Activated CD4-positive, alpha-beta T cell treated with anti-CD3 and anti-CD28 coated beads for 36 hours (primary cell): ENCODE measurements at places on chromosomes 7 and 10. TPM values are rescaled to one million over a fixed set of nuclear protein-coding genes. Genes with fewer than 3 reads are reported as not detected.

DNA sequence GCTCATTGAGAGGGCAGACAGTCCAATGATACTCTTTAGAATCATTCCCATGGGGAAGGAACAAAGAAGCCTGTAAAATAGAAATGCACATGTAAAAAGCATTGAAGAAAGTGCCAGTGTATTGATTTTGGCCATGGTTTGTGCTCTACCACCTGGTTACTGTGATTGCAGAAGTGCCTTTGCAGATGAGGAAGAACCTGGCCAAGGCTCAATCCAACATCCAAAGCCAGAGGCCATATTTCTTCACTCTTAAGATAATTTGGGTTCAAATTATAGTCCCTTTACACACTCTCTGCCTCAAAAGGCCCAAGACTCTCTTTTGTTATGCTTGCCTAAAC is 122.1 kb downstream of the EGFR start:
- H3K27me3 ChIP-seq, result peaks cover 34% of the 10 kb centered on the region
- DNase-seq, result no peak
- H3K4me3 ChIP-seq, result no peak overlapping the region

The KCNH2 gene
- total RNA-seq, result 0.48 TPM

DNA sequence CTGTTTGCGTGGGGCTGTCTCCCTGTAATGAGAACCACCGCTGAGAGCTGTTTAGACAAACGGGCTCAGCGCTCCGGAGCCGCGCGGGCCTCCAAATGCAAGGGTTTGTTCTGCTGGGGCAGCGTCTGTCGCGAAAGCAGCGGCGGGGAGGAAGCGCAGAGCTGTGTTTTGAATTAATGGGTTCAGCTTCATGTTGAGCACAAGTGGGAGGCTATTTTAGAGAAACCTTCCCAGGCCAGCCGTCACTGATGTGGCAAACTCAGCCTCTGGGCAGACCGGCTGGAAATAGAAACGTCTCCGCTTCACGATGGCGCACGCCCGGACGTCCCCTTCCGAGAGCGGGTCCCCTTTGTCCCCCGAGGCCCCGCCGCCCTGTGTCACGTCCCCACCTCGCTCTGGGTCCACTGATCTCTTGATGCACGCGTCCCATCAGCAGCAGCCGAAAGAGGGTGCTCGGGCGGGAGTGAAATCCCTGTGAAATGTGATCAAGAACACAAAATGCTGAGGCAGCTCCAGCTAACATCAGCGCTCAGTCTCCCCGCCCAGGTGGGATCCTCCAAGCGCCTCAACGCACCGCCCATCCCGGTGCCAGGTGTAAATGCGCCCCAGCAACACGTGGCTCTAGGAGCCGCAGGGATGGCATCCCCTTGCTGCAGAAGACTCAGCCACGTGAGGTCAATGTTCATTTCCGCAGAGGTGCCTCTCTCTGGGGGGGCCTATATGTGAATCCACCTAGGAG is 44.9 kb downstream of the BAMBI start:
- peak; percentile 28 for DNase-seq
- H3K4me1 ChIP-seq, result no peaks in the 10 kb centered on the region
- H3K27ac ChIP-seq, result no peak overlapping the region
- no peaks in the 10 kb centered on the region for H3K36me3 ChIP-seq
- H3K4me3 ChIP-seq, result peak overlapping the region; percentile 30

- peaks cover 70% of the 10 kb centered on the region for H3K4me1 ChIP-seq
- H3K36me3 ChIP-seq, result peaks cover 4% of the 10 kb centered on the region
These were observed 20.1 kb downstream of the OSBPL3 start for GRCh38 chr7:24959735-24960485.

DNA sequence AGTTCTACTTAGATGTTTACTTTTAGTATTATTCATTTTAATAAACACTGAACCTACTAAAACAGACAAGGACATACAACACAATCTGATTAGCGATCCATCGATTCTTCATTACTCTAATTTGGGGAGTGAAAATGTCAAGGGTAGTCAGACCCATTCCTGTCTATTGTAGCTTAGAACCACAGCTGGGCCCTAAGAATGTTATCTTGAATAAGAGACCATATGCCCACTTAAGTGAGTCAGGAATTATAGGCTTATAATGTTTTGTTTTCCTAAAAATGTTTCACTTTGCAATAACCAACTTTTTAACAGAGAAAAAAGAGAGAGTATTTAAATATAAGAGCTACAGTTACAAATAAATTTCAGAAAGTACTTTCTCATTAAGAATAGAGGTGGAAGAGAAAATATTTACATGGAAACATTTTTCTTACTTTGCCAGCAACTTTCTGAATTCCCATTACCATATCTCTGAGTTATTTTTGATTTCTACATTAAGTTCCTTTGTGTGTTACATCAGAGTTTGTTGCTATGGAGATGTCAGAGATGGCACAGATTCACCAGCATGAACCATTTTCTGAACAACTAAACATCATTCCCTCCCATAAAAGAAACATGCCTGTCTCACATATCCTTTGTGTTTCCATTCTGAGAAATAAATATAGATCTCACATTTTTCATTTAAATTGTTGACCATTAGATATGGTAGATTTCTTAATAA is 75.4 kb upstream of the SLC13A1 start:
- no peak overlapping the region for H3K27ac ChIP-seq
- DNase-seq, result no peak
- no peak overlapping the region for H3K4me3 ChIP-seq
- no peaks in the 10 kb centered on the region for H3K27me3 ChIP-seq

DNA sequence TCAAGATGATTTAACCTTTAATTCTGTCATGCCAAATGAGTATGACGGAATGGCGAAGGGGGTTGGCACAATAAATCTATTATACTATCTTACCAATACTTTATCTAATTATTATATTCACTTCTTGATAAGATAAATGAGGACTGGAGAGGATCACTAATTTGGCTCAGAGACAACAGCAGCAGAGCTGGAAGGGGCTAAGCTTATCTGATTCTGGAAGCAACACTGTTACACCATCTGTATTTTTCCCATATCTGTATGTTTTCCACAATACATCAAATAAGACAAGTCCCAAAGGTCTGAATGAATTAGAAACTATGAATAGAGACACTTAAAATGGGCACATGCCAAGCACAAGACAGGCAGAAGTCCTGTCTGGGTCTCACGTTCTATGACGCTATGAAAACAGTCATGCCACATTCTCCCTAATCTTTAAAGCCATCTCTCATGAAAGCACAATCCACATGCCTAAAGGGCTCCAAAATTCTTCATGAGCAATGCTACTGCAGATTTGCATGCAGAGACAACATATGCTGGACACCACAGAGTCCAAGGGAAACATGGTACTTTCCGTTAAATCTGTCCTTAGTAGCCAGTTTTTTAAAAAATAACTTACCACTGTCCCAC is 88.3 kb downstream of the SLC25A13 start:
- H3K27me3 ChIP-seq, result no peaks in the 10 kb centered on the region
- peaks cover 32% of the 10 kb centered on the region for H3K36me3 ChIP-seq
- H3K4me3 ChIP-seq, result no peak overlapping the region
- H3K4me1 ChIP-seq, result peaks cover 8% of the 10 kb centered on the region
- H3K27ac ChIP-seq, result no peak overlapping the region
- no peak for DNase-seq

The TMEM139 gene
- total RNA-seq, result 2.3 TPM

The FKBP9 gene
- 1.0 TPM for total RNA-seq

The CARD11 gene
- 108 TPM for total RNA-seq

DNA sequence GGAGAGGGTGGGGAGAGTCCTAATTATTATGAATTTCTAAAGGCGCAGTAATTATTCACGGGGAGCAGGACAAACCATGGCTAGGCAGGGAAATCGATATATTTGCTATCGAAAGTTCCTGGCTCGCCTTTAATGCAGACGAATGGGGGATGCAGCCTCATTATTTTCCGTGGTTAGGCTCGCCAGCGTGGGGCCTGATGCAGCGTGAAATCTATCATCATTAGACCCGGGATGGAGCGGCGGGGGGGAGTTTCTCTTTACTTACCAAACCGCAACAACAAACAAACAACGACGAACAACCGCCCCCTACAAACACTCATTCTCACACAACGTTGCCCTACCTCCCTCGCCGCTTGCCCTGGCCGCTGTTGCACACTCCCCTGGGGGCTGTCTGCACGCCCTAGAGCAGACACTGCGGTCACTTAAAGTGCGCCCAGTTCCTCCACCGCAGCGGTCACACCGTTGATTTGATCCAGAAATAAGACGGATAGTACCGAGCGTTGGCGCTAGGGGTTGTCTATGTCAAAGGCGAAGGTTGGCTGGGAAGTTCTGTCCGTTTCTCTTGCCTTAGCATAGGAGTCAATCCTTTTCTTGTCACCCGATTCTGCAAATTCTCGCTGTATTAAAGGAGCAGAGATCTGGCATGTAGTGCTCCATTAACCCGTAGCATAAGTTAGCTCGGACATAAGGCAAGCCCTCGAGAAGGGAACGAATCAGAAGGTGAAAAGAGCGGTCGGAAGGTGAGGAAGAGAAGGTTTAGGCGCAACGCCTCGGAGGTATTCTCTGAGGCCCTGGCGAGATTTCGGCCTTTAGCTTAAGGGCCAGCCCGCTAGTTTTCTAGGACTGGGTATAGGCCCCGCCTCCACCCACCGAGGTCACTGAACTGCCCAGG is 10.4 kb downstream of the NXPH1 start:
- peaks cover 13% of the 10 kb centered on the region for H3K4me1 ChIP-seq
- no peak for DNase-seq
- H3K36me3 ChIP-seq, result no peaks in the 10 kb centered on the region
- H3K27ac ChIP-seq, result no peak overlapping the region
- no peak overlapping the region for H3K4me3 ChIP-seq

The CTAGE4 gene
- total RNA-seq, result 1.2 TPM

The AP5Z1 gene
- total RNA-seq, result 26.4 TPM

DNA sequence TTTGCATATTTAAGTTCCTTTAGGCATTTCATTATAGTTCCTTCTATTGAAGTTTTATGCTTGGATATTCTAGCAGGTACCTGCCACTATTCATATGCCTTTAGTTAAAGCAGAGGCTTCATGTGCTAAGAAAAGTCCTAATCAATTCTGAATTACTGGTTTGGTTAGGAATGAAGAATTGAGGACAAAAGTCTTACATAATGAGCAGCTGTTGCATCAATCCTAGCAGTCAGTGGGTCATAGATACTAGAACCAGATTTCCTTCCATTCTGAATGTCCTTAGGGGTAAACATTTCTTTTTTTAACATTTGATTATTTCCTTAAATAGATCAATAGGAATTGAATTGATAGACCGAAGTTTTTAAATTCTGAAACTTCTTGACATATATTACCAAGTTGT is 59.2 kb downstream of the CDK13 start:
- H3K4me3 ChIP-seq, result no peak overlapping the region
- H3K27ac ChIP-seq, result no peak overlapping the region
- no peaks in the 10 kb centered on the region for H3K27me3 ChIP-seq
- peaks cover 26% of the 10 kb centered on the region for H3K36me3 ChIP-seq
- no peak for DNase-seq

The PRPS1L1 gene
- total RNA-seq, result not detected
